Central memory CD4-positive, alpha-beta T cell (primary cell): ENCODE measurements at places on chromosomes 16 and 17.

- no peak for DNase-seq
These were observed 547 bp upstream of the ZNF48 start for GRCh38 chr16:30394592-30395154.

- peak; percentile 22 for DNase-seq
These were observed 2.5 kb downstream of the TBX21 start for GRCh38 chr17:47735536-47736011.

DNA sequence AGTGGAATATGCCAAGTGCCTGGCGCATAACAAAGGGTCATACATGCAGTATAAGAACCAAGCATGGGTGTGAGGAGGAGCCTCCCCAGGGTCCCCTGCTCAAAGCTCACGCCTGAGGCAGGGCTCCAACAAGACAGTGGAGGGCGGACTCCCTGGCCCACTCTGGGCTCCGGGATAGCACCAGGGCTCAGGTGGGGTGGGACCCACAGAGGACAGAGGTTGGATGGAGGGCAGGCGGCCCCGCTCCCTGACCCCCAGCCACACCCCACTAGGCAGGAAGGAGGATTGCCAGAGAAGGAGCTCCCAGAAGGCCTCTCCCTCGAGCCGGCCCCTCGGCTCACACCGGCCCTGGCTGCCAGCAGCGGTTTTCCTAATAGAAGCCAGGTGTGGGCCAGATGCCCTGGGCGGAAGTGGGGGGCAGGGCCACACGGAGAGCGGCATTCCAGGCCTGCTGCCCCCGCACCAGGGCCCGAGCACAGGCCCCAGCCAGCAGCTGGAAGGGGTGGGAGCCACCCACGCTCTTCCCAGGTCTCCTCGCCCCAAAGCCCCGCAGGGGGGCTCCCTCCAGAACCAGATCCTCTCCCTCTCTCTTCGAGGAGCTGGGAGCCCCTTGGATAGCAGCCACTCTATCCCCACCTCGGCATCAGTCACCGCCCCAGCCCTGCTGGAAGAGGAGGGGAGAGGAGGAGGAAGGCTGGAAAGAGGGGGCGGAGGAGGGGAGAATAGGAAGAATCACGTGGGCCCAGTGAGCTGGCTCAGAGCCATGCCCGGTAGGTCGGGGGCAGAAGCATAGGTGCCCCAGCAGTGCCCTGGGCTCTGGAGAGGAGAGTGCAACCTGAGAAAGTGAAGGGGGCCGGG, 21.0 kb downstream of the VASN start:
- DNase-seq: no peak

DNA sequence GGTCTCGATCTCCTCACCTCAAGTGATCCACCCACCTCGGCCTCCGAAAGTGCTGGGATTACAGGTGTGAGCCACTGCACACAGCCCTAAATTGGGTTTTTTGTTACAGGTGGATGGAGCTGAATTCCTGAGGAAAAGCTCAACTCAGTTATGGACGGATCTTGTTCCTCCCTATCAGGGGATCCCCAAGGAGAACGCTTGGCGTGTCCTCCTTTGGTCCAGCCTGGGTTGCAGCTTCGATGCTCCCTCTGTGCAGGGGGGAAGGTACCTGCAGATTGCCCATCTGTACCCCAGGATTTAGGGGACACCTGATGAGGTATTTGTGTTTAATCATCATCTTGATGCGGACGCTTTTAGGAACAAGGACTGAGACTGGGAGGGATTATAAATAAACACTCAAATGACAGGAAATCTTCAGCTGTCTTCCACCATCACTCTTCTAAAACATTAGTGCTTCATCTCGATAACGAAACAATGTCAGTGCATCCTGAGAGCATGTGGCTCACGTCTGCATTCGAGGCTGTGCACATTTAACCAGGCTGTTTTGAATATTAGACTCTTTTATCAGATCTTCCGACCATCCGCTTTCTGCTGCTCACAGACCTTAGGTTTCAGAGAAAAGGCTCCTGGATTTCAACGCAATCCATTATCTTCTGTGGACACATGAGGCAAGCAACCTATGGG, 18.2 kb upstream of the MEIOB start:
- DNase-seq: no peak

DNA sequence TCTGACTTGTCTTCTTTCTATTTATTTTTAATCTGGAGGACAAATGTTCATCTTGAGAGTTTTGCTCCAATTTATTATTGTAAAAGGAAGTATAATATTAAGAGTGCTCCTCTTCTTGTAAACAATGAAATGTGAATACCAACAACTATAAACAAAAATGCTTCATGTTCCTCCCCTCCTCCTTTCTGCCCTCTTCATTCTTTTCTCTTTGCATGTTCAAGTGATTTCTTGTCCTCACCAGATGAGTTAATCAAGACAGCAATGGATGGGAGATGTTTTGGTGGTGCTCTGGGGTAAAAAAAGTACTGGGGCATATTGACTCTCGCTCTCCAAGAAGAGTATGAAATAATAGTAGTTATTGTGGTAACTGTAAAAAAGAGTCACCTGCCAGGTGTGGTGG, 24.3 kb downstream of the ITGB3 start:
- no peak for DNase-seq

GRCh38 chr17:74237321-74237720, 23.9 kb downstream of the TTYH2 start:
- no peak for DNase-seq

GRCh38 chr17:30950669-30951399, 20.0 kb upstream of the RNF135 start:
- DNase-seq: no peak

DNA sequence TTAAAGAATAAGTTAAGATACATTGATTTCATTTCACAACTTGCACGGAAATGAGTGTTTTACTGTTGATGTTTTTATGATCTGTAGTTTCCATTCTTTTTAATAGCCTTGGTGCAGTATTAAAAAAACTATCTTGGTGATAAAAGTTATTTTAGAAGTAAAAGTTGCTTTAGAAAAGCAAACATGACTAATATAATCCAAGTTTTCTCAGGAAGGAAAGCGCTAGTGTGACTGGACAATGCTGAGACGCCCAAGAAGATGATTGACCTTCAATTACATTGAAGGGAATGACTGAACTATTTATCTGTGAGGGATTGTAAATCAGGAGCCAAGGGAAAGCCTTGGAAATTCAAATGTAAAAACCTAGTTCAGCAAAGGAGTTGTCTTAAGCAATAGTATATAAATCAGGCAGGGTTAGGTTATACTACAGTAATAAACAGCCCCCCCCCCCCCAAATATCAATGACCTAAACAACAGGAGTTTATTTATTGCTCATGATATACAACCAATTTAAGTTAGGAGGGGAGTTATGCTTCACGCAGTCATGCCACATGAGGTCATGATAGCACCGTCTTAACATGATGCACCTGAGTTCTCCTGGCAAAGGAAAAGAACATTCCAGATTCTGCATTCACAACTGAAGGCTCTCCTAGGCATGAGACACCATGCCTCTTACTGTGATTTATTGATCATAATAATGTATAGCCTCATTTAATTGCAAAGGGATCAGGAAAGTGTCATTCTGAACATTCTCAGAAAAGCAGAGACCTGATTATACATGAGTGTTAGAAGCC, 443.8 kb downstream of the CDH13 start:
- no peak for DNase-seq

GRCh38 chr17:46194393-46195216, 1.4 kb upstream of the KANSL1 start:
- peak; percentile 91 for DNase-seq

DNA sequence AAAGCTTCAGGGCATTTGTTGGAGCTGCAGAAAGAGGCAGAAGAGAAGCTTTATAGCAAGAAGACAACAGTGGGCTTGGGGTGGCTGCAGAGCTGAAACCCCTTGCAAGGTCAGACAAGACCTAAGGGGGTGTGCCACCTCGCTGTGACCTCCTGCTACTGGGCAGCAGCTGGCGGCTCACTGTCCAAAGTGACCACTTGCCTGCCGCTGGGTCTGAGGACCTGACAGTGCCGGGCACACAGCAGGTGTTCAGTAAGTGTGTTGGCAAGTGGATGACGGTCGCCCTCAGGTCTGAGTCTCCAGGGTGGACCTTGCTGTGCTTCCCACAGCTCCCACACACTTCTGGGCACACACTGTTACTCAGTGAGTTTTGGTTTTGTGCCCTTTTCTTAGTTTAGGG, 336.5 kb downstream of the C16orf95 start:
- no peak for DNase-seq

GRCh38 chr16:53714205-53715022, 10.5 kb downstream of the FTO start:
- no peak for DNase-seq

GRCh38 chr16:11667221-11667823, 933 bp upstream of the SNN start:
- DNase-seq: no peak

- no peak for DNase-seq
These were observed 143.4 kb upstream of the HS3ST2 start for GRCh38 chr16:22670551-22671041.

GRCh38 chr16:167122-167690, 1.4 kb downstream of the HBM start:
- no peak for DNase-seq

DNA sequence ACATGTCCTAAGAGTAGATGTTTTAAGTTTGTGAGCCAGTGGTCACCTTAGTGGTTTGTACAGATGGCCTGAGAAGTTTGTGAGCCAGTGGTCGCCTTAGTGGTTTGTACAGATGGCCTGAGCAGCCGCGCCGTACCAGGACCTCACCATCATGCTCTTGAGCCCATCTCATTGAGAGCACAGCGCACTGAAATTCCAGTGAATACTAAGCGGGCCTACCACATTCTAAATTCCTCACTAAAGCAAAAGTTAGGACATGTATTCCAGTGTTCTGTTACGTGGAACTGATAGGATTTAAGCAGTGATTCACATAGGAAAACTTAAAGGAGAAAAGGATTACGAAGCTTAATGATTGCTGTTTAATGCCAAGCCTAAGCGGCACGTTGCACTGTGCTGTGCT, 3.9 kb downstream of the USP10 start:
- DNase-seq: no peak

DNA sequence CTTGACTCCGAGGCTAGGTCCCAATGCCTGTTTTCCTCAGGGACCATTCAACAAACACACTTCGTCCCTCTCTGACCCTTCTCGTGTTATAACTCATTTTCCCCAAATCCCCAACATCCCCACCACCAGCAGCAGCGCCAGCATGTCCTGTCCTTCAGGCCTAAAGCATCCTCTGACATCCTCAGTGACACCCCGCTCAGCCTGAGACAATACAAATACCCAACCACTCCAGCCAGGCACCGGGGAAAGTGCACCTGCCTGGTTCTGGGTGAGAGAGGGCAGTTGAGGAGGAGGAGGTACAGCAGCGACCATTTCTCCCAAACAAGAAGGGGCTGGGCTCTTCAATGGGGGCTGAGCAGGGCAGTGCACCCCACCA, 4.7 kb downstream of the MNT start:
- no peak for DNase-seq

- DNase-seq: no peak
These were observed 47.6 kb downstream of the ABAT start for GRCh38 chr16:8722025-8722348.

DNA sequence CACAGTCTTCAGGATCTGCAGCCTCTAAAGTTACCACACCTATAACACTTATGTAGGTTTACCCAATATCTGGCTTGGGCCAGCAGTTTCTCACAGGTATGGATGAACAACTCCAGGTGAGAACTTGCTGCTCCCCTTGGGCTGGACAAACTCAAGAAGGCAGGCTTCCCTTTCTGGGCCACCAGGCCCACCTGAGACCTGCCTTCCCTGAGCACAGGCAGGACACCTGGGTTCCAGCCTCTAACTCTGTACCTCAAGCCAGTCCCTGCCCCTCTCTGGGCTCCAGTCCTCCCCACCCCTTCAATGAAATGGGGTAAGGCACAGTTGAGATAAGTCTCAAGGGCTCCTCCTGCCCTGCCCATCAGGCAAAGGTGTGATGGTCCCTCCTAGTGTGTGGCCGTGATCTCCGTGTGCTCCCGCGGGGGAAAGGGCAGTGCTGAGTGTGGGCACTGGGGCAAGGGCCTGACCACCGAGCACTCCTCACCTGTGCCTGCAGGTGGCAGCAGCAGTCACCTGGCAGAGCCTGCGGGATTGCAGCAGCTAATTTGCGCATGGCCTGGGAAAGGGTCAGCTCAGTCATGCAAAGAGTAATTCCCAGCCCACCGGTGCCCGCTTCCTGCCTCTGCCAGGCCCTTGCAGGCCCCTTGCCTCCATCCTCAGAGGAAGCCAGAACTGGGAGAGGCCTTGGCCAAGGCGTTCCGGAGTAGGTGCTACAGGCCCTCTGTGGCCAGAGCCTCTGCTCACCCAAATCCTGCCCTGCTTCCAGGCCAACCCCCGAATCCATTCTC, 28.2 kb upstream of the ADGRG1 start:
- no peak for DNase-seq

GRCh38 chr17:28370744-28371103, 617 bp upstream of the VTN start:
- DNase-seq: no peak

DNA sequence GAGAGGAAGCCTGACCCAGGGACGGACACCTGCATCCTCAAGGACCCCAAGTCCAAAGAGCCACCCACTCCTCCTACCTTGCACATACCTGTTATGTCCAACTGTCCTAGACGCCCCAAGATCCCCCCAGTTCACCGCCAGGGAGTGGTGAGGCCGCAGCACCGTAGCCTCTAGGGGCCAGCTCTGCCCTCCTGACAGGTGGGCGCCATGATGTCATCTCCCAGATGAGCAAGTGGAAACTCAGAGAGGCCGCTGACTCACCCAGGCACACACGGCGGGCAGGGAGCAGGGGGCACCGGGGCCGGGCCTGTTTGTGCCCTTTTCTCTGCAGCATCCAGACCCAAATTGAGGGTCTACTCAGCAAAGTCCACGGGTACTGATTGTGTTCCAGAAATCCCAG, 4.8 kb upstream of the ZNF469 start:
- no peak for DNase-seq

GRCh38 chr17:48301002-48301401, 129.0 kb downstream of the SKAP1 start:
- no peak for DNase-seq

GRCh38 chr17:8101721-8102120, 14.2 kb upstream of the ALOX12B start:
- no peak for DNase-seq

GRCh38 chr17:49698005-49698404, 9.8 kb downstream of the SLC35B1 start:
- DNase-seq: no peak

- no peak for DNase-seq
These were observed 67.4 kb downstream of the MED13 start for GRCh38 chr17:61997664-61998063.

DNA sequence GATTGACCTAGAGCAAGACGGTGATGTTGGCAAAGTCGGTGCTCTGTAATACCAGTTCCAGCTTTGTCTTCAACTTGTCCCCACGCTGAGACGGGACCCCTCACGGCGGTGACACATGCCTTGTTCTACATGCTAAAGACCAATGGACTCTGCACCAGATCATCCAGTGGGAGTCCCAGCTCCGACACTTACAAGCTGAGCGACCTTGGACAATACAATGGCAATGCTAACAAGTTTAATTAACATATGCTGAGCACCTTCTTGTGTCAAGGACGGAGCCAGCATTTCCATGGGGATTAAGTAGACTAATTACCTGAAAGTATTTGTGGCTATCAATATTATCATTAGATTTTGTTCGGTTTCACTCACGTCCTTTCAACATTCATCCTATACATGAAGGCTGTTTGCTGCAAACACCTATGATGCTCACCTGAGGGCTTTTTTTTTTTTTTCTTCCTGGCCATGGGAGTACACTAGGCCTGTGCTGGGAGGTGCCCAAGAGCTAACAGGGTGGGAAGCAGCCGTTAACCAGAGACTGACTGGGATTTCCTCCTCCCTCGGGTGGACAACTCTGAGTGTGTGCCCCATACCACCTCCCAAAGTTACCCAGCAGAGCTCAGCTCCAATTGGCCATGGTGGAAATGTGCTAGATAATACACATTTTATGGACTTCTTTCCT, 308.6 kb upstream of the ZFHX3 start:
- no peak for DNase-seq
